ENCODE measurements at places on chromosomes 5 and 9. TPM values are rescaled to one million over a fixed set of nuclear protein-coding genes. Genes with fewer than 3 reads are reported as not detected.

Gene SLC6A19
- polyA plus RNA-seq: 70.8 TPM

Gene SH3PXD2B
- polyA plus RNA-seq: 37.2 TPM

Gene ENTREP1
- polyA plus RNA-seq: 4.1 TPM

Gene DMAC1
- 81.5 TPM for polyA plus RNA-seq

Gene TNFSF15
- 2.0 TPM for polyA plus RNA-seq

Gene PCDHA1
- polyA plus RNA-seq: not detected

All from left renal pelvis (tissue), 4 donors.